ENCODE measurements at places on chromosomes 2 and 18.

DNA sequence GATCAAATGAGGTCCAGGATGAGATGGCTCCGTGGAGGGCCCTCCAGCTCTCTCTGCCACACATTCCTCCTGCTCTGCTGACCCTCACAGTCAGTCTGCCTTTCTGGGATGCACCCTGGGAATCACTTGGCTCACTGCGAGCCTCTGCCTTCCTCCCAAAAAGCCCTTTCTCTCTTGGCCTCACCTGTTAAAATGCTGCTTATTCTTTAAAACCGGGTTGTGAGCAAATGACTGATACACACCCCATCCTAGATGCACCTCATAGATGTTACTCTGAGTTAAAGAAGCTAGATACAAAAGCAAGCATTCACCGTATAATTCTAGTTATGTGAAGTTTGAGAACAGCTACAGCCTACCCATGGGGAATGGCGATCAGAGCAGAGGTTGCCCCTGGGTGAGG, 167.7 kb upstream of the MYCN start:
- DNase-seq, result no peak

DNA sequence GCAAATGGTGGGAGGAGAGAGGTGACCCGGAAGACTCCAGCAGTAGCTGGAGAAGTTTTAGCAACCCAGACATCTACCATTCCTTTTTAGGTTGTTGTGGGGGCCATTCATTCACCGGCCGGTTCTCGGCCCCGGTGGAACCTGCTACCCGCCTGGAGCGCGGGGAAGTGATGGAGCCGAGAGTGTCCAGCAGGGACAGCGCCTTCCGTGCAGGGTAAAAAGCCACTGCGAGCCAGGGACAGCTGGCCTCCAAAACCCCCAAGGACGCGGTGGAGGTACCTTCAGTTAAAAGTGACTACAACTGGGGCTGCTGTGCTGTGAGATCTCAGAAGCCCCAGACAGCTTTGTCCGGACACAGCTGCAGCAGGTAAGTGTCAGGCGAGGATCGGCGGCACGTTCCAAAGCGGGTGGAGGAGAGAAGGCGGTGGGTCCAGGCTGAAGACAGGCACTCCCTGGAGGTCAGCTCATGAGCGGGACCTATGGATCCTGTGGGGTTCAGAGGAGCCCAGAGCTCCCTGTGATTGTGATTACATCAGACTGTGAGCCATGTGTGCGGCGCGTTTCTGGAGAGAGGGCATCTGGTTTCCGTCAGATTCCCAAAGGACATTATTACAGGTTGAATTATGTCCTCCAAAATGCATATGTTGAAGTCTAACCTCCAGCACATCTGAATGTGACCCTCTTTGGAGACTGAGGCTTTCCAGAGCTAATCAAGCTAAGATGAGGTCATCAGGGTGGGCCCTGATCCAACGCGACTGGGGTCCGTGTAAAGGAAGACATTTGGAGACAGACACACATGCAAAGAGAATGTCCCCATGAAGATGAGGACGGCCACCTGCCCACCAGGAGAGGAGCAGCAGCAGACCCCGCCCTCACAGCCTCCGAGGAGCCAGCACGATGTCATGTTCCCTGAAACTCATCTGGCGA, 276.3 kb downstream of the EIPR1 start:
- DNase-seq, result no peak

- no peak for DNase-seq
Measured at GRCh38 chr18:47601581-47602272, 328.7 kb downstream of the SMAD2 start.

DNA sequence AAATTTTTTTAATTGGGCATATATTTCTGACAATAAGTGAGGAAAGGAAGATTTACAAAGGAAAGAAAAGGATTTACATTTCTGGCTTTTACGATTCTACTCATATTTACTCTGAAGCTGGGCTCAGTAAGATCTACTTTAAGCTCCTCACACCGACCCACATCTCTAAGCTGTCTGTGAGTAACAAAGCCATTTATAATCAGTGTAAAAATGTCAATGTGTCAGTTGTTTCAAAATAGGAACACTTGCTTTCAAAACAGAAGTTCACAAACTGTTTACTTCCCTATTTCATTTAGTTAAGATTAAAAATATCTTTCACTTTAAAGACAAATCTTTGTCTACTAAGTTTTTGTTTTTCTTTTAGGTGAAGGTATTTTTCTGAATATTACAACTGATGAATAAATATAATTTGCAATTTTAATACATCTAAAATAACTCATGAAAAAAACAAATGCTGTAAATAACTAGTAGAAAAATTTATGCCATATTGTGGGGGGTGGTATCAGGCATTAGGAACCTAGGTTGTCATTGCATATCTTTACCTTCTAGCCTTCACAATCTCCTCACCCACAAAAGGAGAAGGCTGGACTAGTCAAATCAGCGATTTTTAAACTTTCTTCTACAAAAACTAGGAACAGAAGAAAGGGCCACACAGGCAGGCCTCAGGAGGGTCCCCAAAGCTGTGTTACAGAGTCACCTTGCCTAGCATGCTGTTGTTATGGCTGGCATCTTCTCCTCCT, 64.5 kb downstream of the TMEM131 start:
- no peak for DNase-seq

DNA sequence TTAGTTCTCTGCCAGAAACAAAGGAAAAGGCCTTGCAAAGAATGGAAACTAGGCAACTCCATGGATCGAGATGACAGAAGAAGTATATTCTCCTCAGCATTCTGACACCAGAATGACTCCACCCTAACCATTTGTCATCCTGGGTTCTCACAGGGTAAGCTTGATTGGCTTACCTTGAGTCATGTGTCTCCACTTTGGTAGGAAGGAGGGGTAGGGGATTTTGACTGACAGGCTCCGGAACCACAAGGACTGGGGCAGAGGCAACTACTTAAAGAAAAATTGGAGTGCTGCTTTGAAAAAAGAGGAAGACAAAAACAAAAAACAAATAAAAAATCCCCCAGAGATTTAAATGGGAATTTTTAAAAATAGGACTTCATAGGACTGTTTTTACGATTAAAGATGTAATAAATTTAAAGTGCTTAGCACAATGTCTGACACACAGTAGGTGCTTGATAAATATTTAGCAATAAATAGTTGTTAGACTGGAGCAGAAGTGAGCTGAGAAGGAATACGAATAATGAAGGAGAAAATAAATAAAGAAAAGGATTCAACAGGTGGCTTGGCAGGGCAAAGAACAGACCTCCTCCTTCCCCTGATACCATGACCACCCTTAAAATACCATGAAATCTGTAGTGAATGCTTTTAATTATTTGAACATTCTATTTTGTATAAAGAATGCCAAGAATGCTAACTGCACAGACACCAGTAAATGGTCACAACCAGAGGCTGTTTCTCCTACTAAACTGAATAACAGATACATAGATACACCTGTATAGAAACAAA, 230.2 kb downstream of the CDCA7 start:
- DNase-seq, result no peak

- no peak for DNase-seq
Measured at GRCh38 chr2:131054488-131054887, 38.8 kb downstream of the FAM168B start.

- DNase-seq, result no peak
Measured at GRCh38 chr2:163859951-163860350, 124.1 kb upstream of the FIGN start.

DNA sequence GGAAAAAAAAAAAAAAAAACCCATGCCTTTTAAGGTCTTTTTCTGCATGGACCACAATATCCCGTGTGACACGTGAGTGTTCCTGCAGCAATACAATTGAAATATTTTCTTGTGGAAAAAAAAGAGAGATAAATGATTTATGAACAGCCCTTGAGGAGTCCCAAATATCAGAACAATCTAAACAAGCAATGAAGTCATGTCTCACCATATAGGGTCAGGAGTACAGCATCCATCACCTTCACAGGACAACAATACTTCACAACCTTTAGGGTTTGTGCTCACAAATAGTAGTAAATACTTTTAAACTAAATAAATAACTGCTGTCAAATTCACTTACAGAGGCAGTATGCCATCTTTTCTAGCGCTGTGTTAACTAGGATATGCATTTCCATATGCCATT, 87.9 kb downstream of the ZEB2 start:
- DNase-seq, result no peak

DNA sequence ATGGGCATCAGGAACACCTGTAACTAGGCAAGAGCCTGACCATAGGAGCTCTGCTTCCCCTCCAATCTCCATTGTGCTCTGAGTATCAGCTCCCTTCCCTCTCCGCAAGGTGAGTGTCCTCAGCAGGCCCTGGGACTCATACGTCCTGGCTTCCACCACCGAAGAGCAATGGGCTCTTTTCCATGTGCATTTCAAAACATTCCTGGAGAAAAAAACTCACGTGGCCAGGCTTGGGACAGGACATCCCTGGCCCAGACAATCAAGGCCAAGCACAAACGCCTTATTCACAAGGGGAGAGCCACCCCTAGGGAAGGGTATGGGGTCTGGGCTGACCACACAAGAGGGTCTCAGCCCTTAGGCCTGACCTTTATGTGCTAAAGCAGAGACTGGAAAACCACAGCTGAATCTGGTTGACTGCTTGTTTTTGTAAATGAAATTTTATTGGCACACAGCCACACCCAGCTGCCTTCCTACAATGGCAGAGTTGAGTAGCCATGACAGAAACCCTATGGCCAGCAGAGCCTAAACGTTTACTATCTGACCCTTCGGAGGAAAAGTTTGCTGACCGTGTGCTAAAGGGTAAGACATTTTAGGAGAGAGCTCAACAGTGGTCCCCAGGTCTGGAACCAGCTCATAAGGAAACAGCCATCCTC, 175.7 kb upstream of the ARL4C start:
- DNase-seq, result no peak

DNA sequence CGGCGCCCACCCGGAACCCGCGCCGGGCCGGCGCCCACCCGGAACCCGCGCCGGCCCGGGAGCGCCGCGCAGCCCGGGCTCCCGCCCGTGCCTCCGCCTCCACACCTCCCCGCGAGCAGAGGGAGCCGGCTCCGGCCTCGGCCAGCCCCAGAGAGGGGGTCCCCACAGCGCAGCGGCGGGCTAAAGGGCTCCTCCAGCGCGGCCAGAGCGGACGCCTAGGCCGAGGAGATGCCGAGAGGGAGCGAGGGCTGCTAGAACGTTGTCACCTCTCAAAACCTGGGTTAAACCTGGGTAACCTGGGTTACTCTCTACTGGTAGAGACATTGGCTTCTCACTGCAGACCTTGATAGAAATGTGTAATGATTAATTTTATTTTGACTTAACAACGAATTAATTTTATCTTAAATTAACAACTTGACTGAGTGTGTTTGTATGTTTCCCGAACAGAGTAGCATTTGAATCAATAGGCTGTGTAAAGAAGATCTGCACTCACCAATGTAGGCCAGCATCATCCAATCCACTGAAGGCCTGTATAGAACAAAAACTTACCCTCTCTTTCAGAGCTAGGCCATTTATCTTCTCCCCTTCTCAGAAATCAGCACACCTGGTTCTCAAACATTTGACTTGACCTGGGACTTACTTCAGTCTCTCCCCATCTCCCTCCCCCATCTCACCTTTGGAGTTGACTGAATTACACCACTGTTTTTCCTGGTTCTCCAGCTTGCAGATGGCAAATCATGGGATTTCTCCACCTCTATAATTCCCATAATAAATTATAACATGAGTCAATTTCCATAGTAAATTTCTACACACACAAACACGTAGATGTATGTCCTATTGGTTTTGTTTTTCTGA, 242.7 kb downstream of the ASXL3 start:
- DNase-seq, result peak; percentile 38

GRCh38 chr2:68827666-68828065, 43.5 kb downstream of the BMP10 start:
- DNase-seq, result no peak

DNA sequence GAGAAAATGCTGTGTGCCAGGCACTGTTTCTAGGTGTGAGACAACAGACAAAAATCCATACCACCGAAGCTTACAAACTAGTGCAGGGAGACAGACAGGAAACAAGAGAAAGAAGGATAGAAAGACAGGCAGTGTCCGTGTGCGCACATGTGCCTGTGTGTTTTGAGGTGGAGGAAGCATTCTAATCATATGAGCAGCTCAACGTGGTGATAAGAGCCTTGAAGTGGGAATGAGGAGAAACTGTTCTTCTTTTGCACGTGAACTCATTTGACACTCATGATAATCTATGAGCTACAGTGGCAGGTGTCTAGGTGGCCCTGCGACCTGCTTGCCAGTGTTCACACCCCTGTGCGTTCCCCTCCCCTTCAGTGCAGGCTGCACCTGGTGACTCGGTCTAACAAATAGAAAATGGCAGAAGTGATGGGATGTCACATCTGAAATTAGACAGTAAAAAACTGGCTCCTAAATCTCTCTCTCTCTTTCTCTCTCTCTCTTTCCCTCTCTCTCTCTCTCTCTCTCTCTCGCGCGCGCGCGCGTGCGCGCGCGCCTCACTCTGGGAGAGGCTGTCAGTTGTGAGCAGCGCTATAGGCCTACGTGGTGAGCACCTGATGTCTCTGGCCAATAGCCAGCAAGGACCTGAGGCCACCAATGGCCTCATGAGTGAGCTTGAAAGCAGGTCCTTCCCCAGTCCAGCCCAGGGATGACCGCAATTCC, 74.8 kb downstream of the EN1 start:
- no peak for DNase-seq

DNA sequence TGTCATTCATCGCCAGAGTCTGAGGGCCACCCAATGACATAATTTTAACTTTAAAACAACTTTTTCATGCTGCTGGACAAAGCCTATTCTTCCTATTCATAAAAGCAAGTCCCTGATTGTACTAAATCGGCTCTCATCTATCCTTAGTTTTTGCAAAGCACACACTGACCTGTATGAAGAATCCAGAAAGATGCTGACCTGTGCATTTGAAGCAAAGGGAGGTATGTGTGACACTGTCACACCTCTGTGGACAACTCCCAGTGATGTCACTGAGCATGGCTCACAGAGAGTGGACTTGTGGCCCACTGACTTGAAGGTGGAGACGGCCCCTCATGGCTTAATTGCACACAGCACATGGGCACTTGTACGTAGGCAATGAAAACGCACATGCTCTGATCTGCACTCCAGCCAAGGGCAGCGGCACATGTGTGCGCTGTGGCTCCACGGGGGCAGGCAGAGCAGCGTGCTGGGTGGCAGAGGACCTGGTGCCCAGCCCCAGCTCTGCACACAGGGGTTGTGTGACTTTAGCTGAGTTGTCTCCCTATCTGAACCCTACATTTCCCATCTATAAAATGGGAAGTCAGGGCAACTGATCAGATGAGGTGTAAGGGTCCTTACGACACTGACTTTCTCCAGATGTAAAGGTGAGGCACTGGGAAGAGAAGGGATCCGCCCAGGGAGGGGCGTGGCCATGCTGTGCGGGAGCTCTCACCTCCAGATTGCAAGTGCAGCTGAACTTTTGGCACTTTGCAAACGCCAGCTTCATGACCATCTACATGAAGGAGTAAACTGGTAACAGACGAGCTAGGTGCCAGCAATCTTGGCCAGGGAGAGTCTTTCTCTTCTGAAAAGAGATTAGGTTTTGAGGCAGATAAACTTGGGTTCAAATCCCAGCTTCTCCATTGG, 14.3 kb upstream of the ODC1 start:
- no peak for DNase-seq

- DNase-seq, result no peak
Measured at GRCh38 chr2:7595206-7595605, 678.0 kb downstream of the RNF144A start.
